Aortic smooth muscle cell (primary cell): ENCODE measurements at places on chromosomes 2 and 18. TPM values are rescaled to one million over a fixed set of nuclear protein-coding genes. Genes with fewer than 3 reads are reported as not detected.

Gene KCNF1
- total RNA-seq = under 0.01 TPM in 1 of 2 replicates, not detected in the other

Gene CYS1
- 1.7 and 2.0 TPM in 2 replicates for total RNA-seq

Gene SP5
- not detected in 2 replicates for total RNA-seq

Gene ESPNL
- total RNA-seq = 0.06 and 0.40 TPM in 2 replicates

Gene CDH19
- total RNA-seq = 1.2 and 1.7 TPM in 2 replicates

Gene SH3RF3
- total RNA-seq = 4.9 and 6.3 TPM in 2 replicates

Gene KATNAL2
- 3.4 and 4.1 TPM in 2 replicates for total RNA-seq

Gene CRYBA2
- total RNA-seq = not detected in 2 replicates

Gene GPR39
- total RNA-seq = 7.5 and 10.7 TPM in 2 replicates

Gene SPR
- 30.8 and 31.3 TPM in 2 replicates for total RNA-seq

Gene IL36A
- not detected in 2 replicates for total RNA-seq

Gene PIEZO2
- 0.31 and 4.1 TPM in 2 replicates for total RNA-seq

Gene ANKRD12
- total RNA-seq = 29.3 and 41.5 TPM in 2 replicates

Gene TCF4
- 122 and 203 TPM in 2 replicates for total RNA-seq

Gene PRKD3
- 58.9 and 61.2 TPM in 2 replicates for total RNA-seq

Gene DHRS9
- total RNA-seq = not detected in 2 replicates

Gene CROCC2
- total RNA-seq = under 0.01 TPM in 2 replicates

Gene C18orf63
- total RNA-seq = not detected in 2 replicates

Gene SERPINB4
- total RNA-seq = not detected in 2 replicates

Gene SCYGR7
- not detected in 2 replicates for total RNA-seq

Gene TMEM169
- 0.40 and 0.56 TPM in 2 replicates for total RNA-seq

Gene DOCK10
- 4.0 and 6.3 TPM in 2 replicates for total RNA-seq

Gene TACR1
- not detected in 2 replicates for total RNA-seq

Gene SGPP2
- not detected in 2 replicates for total RNA-seq

Gene STON1
- total RNA-seq = 14.9 and 23.1 TPM in 2 replicates

Gene CFAP65
- total RNA-seq = not detected in 2 replicates

Gene MSGN1
- not detected in 2 replicates for total RNA-seq

Gene HDHD2
- 19.4 and 21.3 TPM in 2 replicates for total RNA-seq

Gene FAM228A
- 0.79 and 1.4 TPM in 2 replicates for total RNA-seq

Gene RPE
- total RNA-seq = 55.1 and 59.4 TPM in 2 replicates

Gene NFU1
- total RNA-seq = 48.7 and 64.4 TPM in 2 replicates

Gene CCDC141
- 2.6 and 7.9 TPM in 2 replicates for total RNA-seq

Gene RFTN2
- 19.7 and 25.6 TPM in 2 replicates for total RNA-seq

Gene DGKD
- total RNA-seq = 8.1 and 9.1 TPM in 2 replicates

Gene DSC3
- total RNA-seq = under 0.01 and 0.12 TPM in 2 replicates

Gene GPN1
- total RNA-seq = 27.9 and 31.9 TPM in 2 replicates

Gene PRR30
- not detected in 2 replicates for total RNA-seq

Gene MC5R
- total RNA-seq = not detected in 2 replicates

Gene CCDC121
- 1.8 and 3.2 TPM in 2 replicates for total RNA-seq

Gene CREG2
- 0.37 and 1.1 TPM in 2 replicates for total RNA-seq

Gene WDR43
- 59.9 and 68.6 TPM in 2 replicates for total RNA-seq

Gene IL36G
- total RNA-seq = not detected in 2 replicates

Gene PLA2R1
- 50.0 and 68.2 TPM in 2 replicates for total RNA-seq

Gene GPR45
- not detected in 2 replicates for total RNA-seq

Gene AGBL5
- total RNA-seq = 16.5 and 20.5 TPM in 2 replicates
